ENCODE measurements at places on chromosomes 13 and 19. TPM values are rescaled to one million over a fixed set of nuclear protein-coding genes. Genes with fewer than 3 reads are reported as not detected.

DNA sequence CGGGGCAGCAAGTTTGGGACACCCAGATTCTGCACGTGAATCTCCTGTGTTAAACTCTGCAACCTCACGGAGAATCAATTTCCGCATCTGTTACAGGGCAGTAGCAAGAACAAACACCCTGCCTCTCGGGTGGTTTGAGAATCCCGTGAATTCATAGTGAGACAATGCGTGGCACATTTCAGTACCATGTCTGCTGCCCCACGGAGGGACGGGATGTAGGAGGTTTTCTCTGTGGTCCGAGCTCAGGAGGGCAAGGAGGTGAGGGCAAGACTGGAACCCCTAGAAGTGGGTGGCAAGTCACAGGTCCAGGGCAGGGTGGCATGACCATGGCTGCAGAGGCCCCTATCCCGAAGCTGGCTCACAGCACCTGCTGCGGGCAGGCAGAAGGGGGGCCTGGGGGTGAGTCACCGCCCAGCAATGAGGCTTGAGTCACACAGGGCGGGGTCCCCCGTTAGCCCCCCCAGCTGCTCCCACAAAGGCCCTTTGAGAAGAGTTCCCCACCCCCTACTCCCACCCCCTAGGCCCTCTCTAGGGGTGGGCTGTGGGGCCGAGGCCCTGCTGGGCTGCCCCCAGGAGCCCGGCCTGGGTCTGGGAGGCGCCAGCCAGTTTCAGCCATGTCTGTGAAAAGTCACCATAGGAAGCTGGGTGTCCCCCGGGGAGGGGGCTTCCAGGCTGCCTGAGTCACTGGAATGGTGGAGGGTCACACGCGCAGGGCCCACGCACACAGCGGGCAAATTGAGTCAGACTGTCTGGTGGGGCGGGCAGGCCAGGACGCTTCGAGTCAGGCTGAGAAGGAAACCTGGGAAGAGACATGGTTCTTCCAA, 25.8 kb upstream of the NANOS3 start:
- peak; percentile 91 for DNase-seq

- no peak for DNase-seq
Observed at GRCh38 chr19:21197590-21198295, 55.9 kb downstream of the ZNF431 start.

- DNase-seq: no peak
Observed at GRCh38 chr13:82751206-82751605, 1131.1 kb downstream of the SLITRK1 start.

DNA sequence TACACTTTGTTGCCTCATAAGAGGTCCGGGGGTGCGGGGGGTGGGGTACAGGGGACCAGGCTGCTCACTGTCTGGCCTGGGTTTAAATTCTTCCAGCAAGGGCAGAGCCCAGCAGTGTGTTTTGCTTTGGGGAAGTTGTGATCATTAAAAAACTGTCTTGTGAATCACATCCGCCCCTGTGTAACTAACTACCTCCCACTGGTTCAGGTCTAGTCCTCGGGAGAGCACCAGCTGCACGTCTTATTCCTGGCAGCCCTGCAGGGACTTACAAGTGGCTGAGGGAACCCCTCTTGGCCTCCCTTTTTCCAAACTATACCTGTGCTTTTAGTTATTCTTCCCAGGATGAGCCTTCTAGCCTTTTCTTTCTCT, 127.5 kb downstream of the SIPA1L3 start:
- DNase-seq: no peak

HCN2 gene
- 12.0 TPM for total RNA-seq

SYCN gene
- total RNA-seq: not detected

DNA sequence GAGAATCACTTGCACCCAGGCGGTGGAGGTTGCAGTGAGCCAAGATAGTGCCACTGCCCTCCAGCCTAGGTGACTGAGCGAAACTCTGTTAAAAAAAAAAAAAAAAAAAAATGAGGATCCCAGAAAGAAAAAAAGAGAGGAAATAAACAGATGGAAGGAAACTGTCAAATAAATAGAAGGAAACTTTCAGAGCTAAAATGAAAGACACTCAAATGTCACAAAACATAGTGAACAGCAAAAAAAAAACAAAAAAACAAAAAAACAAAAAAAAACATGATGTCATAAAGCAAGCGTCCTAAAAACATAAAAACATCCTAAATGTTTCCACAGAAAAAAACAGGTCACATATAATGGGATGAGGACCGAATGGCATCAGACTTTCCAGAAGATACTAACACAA, 15.0 kb downstream of the MLLT1 start:
- no peak for DNase-seq

DNA sequence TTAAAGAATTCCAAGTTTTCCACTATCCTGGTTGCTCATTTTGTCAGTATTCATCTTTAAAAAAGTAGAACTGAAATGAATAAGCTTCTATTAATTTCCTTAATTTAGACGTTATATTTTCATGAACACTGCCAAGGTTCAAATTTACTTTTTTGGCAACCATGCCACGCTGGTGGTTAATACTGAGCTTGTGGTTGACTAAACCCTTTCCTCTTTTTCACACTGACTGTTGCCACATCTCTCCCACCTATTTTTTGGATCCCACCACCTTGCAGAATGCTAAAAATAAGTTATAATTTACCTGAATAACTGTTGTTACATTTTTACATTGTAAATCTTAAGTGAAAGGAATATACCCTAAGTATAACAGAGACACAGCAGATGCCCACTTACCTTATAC, 45.0 kb downstream of the FLT3 start:
- no peak for DNase-seq

MUC16 gene
- 0.03 TPM for total RNA-seq

- DNase-seq: no peak
Observed at GRCh38 chr19:49470615-49470978, 3.4 kb upstream of the FLT3LG start.

DNA sequence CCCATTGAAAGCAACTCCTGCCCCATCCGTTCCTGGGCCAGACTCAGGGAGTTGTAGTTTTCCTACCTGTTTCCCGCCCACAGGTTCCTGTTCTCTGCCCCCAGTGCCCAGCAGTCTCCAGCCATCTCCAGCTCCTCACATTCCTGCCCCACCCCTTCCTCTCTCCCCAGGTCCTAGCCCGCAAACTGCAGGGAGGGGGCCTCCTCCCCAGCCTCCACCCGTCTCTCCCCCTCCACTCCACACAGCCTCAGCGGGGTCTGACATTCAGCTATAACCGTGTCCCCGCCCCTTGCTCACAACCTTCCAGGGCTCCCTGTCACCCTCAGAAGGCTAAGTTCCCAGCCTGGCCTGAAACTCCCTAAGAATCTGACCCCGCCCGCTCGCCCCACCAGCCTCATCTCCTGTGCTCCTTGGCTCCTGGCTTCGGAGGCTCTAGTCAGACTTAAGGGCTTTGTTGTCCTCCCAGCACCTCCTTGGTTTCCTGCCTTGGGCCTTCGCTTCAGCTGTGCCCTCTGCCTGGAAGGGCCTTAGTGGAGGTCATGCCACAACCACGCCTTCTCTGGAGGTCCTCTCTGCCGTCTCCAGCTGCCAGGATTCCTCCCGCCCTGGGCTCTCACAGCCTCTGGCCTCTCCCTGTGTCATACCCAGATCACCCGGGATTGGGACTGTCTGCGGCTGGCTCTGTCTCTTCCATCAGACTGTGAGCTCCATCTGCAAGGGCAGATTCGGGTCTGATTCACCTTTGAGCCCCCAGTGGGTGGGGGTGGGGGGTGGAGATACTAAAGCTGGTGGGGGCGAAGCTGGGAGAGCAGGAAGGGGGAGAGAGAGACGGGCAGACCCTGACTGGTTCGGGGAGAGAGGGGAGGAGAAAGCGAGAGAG, 5.1 kb upstream of the SPACA6 start:
- no peak for DNase-seq

DNA sequence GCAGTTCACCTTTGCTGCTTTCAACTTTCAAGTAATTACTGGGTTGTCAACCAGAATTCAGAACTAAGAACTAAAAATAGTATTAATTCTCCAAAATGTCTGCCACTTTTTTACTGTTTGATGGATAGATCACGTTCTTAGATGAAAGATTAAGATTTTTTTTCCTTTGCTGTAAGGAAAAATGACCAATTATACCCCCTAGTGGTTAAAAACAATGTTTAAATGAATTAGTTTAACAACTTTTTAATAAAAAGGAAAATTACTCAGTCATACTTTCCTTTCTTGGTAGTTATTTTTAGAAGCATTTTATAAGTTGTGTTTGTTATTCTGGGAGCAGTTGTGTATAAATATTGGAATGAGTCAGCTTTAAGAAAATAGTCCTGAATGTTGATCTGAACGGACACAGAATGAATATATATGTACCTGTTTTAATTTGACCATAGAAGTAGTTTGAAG, 4.6 kb downstream of the TM9SF2 start:
- DNase-seq: no peak

CGB3 gene
- not detected for total RNA-seq

DPF1 gene
- total RNA-seq: 0.51 TPM

GRCh38 chr19:37975071-37975470, 68.1 kb downstream of the SIPA1L3 start:
- no peak for DNase-seq

SIGLEC14 gene
- total RNA-seq: 1.2 TPM

- DNase-seq: no peak
Observed at GRCh38 chr19:8158411-8159074, 9.2 kb upstream of the FBN3 start.

Data from cardiac septum (tissue), 1 donor.